H1 (cell line): ENCODE measurements at places on chromosomes 11 and 22.

- no peaks in the 10 kb centered on the region for H3K4me1 ChIP-seq
- no peaks in the 10 kb centered on the region for H3K36me3 ChIP-seq
- DNase-seq: no peak
- H3K4me3 ChIP-seq: no peak overlapping the region
Observed at GRCh38 chr11:72624496-72625201, 49.6 kb downstream of the PDE2A start.

GRCh38 chr11:21179770-21180169 lies 510.4 kb downstream of the NELL1 start:
- H3K36me3 ChIP-seq: no peaks in the 10 kb centered on the region
- H3K4me3 ChIP-seq: no peak overlapping the region
- H3K4me1 ChIP-seq: no peaks in the 10 kb centered on the region
- DNase-seq: no peak

DNA sequence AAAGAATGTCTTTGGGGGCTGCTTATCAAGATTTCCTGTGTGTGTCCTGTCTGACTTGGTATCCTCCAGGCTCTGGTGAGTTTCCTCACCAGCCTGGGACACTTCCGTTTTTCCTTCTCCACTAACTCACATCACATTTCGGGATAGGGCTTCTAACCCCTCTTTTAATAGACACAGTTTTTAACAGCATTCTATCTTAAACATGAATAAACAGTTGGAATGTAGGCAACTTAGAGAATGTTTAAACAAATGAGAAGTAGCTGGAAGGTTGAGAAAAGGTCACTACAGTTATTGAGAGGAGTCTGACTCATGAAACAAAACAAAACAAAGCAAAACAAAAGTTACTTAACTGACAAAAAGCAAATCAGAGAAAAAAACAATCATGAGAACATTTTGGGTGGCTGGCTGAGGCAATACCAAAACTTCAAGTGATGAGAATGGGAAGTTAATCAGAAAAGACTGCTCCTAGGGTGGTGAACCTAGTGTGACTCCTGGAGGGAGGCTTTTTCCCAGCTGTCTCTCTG lies 64.7 kb upstream of the CTSC start:
- no peaks in the 10 kb centered on the region for H3K36me3 ChIP-seq
- no peak for DNase-seq
- H3K4me3 ChIP-seq: no peak overlapping the region
- no peak overlapping the region for H3K27ac ChIP-seq
- H3K27me3 ChIP-seq: no peaks in the 10 kb centered on the region

DNA sequence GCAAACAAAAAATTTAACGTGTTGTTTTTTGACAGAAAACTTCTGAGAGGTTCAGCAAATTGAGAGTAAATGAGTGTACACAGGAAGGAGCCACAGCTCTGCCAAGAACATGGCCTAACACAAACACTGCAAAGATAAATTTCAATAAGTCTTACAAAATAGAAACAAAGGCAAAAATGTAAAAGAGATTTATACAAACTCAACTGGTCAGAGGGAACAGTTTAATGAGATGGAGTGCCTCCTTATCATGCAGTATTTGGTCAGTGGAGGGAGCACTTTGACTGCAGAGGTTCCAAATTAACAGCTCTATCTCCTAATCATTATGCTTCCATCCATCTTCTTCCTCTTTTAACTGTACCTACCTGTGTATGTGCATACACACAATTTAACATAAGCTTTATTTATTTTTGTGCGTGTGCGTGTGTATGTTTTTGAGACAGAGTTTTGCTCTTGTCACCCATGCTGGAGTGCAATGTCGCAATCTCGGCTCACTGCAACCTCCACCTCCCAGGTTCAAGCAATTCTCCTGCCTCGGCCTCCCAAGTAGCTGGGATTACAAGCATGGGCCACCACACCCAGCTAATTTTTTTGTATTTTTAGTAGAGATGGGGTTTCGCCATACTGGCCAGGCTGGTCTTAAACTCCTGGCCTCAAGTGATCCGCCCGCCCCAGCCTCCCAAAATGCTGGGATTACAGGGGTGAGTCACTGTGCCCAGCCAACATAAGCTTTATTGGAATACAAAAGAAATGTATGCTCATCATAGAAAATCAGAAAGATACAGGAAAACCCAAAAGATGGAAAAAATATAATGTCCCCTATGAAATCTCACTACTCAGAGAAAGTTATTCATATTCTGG lies 111.9 kb downstream of the MRTFA start:
- no peak for DNase-seq
- H3K27ac ChIP-seq: no peak overlapping the region
- no peaks in the 10 kb centered on the region for H3K4me1 ChIP-seq
- no peaks in the 10 kb centered on the region for H3K27me3 ChIP-seq

DNA sequence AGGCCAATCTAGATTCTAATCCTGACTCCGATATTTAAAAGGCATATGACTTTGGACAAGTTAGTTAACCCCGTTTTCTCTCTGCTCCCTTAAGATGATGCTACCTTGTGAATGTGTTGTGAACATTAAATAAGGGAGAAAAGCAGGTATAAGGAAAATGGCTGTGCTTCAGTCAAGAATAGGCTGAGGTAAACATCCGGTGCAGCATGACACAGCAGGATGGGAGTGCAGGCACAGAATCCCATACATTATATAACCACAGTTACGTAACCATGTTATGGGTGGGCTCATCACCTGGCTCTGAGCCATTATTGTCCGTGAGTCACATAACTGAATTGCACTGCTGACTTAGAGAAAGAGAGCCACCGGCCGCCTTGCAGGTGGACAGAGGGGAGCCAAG lies 382.2 kb upstream of the ANO5 start:
- no peak overlapping the region for H3K27ac ChIP-seq
- DNase-seq: no peak
- H3K36me3 ChIP-seq: no peaks in the 10 kb centered on the region
- H3K4me1 ChIP-seq: no peaks in the 10 kb centered on the region

GRCh38 chr11:16346975-16347374 lies 9.4 kb downstream of the SOX6 start:
- no peak for DNase-seq
- H3K4me1 ChIP-seq: no peaks in the 10 kb centered on the region
- no peak overlapping the region for H3K4me3 ChIP-seq
- H3K36me3 ChIP-seq: no peaks in the 10 kb centered on the region

GRCh38 chr11:119344291-119345010 lies 2.1 kb downstream of the MFRP start:
- peaks cover 23% of the 10 kb centered on the region for H3K27me3 ChIP-seq
- no peak overlapping the region for H3K27ac ChIP-seq
- no peaks in the 10 kb centered on the region for H3K36me3 ChIP-seq
- no peak for DNase-seq

DNA sequence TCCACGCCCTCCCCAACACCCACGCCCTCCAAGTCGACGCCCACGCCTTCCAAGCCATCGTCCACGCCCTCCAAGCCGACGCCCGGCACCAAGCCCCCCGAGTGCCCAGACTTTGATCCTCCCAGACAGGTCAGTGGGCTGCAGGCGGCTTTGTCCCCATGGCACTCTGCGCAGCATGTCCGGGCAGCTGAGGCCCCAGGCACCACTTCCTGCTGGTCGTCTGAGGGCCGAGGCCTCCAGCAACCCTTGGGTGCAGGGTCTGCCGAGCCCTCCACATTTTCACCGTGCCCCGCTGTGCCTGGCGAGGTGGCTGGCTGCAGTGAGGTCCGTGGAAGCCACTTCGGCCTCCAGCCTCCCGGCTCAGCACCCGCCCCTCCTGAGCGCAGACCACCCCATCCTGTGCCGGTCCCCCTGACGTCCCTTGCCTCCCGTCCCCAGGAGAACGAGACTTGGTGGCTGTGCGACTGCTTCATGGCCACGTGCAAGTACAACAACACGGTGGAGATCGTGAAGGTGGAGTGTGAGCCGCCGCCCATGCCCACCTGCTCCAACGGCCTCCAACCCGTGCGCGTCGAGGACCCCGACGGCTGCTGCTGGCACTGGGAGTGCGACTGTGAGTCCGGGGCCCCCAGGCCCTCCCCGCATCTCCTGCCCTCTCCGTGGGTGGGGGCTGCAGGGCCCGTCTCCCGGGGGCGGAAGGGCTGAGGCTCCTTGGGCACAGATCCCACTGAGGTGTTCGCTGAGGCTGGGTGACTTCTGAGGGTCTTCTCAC lies 26.8 kb downstream of the MUC2 start:
- H3K4me1 ChIP-seq: no peaks in the 10 kb centered on the region
- DNase-seq: no peak
- no peaks in the 10 kb centered on the region for H3K36me3 ChIP-seq
- H3K27me3 ChIP-seq: no peaks in the 10 kb centered on the region

GRCh38 chr11:113470233-113470632 lies 5.0 kb downstream of the DRD2 start:
- no peak for DNase-seq
- H3K4me3 ChIP-seq: no peak overlapping the region
- peaks cover 8% of the 10 kb centered on the region for H3K4me1 ChIP-seq
- H3K36me3 ChIP-seq: no peaks in the 10 kb centered on the region

GRCh38 chr11:62805961-62806441 lies 761 bp upstream of the NXF1 start:
- DNase-seq: no peak
- H3K4me3 ChIP-seq: peak overlapping the region; percentile 66
- H3K36me3 ChIP-seq: peaks cover 22% of the 10 kb centered on the region
- 0 out of 2 replicates have a peak overlapping the region, but pooled peaks have one; percentile 48 for H3K27ac ChIP-seq
- no peaks in the 10 kb centered on the region for H3K27me3 ChIP-seq
